ENCODE measurements at places on chromosomes 1 and 21. TPM values are rescaled to one million over a fixed set of nuclear protein-coding genes. Genes with fewer than 3 reads are reported as not detected.
A peak's percentile ranks its signal among the peaks of the same experiment; 100 is the strongest.

The KRTAP13-2 gene
- total RNA-seq, result not detected

DNA sequence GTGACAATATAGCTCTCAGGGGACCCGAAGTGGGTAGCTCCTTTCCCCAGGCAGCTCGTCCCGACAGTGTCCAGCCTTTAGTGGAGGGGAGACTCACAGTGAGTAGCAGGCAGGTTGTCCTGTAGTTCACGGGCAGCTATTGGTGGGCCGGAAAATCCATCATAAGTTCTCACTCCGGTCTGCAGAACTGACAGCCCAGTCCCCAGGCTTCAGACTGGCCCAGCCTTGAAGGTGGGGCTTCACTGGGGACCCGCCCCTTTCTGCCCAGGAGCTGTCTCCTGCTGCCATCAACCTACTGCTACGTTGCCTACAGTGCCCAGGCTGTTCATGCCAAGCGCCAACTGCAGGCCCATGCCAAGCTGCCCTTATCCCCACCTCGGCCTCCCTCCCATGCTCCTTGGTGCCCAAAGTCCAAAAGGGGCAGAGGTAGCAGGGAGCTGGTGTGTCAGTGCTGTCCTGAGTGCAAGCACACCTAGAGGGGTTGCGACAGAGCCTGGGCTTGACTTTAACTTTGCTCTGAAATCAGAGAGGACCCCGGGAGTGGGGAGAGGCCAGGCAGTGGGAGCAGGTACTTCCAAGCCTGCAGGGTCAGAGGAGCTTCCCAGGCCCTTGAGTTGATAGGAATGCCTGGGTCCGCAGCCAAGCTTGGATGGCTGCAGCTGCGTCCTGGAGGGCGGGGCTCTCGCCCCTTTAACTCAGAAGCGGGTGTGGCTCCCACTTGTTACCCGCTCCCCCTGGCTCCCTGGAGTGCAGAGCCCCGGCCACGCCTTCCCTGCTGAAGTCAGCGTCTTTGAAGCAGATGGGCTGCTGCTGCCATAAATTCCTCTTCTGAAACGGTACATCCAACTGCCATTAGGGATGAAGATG, 1144.3 kb upstream of the NCAM2 start:
- DNase-seq, result peak; percentile 16

- no peak for DNase-seq
Measured at GRCh38 chr1:58717979-58718378, 18.1 kb upstream of the MYSM1 start.

The HRNR gene
- not detected for total RNA-seq

GRCh38 chr1:58418283-58419228, 128.0 kb downstream of the OMA1 start:
- no peak for DNase-seq

The OR14A2 gene
- not detected for total RNA-seq

The S1PR1 gene
- total RNA-seq, result 2.4 TPM

The SLAMF1 gene
- not detected for total RNA-seq

The CCNL2 gene
- 147 TPM for total RNA-seq

GRCh38 chr1:32309960-32310359, 18.1 kb downstream of the HDAC1 start:
- no peak for DNase-seq

DNA sequence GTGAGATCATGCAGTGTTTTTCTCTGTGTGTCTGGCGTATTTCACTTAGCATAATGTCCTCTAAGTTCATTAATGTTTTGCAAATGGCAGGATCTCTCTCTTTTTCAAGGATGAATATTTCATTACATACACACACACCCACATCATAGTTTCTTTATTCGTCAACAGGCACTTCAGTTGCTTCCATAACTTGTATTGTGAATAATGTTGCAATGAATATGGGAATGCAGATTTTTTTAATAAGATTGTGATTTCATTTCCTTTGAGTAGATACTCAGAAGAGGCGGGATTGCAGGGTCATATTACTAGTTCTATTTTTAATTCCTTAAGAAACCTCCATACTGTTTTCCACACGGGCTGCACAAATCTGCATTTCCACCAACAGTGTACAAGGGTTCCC, 134.0 kb downstream of the CLEC20A start:
- no peak for DNase-seq

GRCh38 chr1:53275566-53275965, 37.2 kb upstream of the MAGOH start:
- no peak for DNase-seq

The ESRRG gene
- total RNA-seq, result 2.4 TPM

The GCSAML gene
- not detected for total RNA-seq

- DNase-seq, result no peak
Measured at GRCh38 chr1:176801514-176802020, 338.6 kb downstream of the PAPPA2 start.

GRCh38 chr21:27582948-27583430, 616.1 kb upstream of the ADAMTS5 start:
- no peak for DNase-seq

The SH2D1B gene
- not detected for total RNA-seq

The TMOD4 gene
- not detected for total RNA-seq

- no peak for DNase-seq
Measured at GRCh38 chr1:111622166-111622565, 2.6 kb downstream of the RAP1A start.

GRCh38 chr1:99469550-99469971, 176.4 kb upstream of the PALMD start:
- DNase-seq, result no peak

The TMEM240 gene
- total RNA-seq, result 13.6 TPM

DNA sequence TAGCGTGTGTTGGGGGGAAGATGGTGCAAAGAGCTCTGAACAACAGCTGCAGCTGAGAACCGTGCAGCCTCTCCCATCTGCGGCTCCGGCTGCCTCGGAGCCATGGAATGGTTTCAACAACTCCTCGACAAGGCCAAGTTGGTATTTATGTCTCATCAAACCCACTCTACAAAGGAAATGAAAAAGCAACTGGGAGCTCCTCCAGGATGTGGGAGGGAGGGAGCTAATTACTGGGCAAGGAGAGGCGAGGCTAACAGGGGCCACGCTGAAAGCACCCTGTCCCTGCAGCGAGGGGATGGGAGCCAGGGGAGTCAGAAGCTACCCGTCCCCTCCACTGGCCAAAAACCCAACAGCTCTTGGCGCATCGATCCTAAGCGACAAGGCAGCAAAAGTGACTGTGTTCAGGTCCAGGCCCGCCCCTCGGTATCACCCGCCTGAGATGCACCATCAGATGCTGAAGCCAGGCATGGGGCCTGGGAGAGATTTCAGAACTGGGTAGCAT, 63.1 kb downstream of the ACOT7 start:
- no peak for DNase-seq

The CDC42 gene
- total RNA-seq, result 499 TPM

DNA sequence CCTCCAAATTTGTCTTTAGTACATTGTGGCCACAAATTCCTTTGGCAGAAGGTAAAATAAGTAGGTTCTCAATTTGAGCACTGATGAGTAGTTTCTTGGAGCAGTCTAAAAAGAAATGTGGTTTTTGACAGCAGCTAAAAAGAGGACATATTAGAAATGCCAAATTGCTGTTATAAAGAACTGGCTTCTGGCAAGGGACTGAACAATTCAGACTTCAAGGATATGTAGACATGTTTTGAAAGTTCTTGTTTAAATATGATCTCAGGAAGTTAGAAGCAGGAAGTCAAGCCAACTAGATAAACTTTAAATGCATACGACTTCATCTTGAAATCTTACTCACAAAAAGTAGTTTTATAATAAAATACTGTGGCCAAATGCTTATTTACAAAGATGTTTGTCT, 18.8 kb downstream of the C1orf52 start:
- no peak for DNase-seq

DNA sequence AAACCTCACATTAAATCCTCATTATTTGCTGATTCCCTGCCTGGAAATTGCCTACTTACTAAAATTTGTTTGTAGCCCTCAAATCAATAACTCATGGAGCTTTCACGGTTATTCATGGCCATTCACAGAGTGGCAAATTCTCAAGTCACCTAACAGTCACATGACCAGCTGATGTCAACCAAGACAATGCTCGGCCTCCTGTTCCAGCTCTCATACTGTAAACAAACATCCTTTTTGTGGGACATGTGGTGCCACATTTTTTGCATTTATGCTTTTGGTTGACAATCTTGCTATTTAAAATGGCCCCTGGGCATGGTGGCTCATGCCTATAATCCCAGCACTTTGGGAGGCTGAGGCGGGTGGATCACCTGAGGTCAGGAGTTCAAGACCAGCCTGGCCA, 271.5 kb upstream of the GREM2 start:
- no peak for DNase-seq

GRCh38 chr1:10179406-10180091, 30.8 kb upstream of the KIF1B start:
- no peak for DNase-seq

- DNase-seq, result no peak
Measured at GRCh38 chr1:31758823-31759222, 5.3 kb downstream of the ADGRB2 start.

DNA sequence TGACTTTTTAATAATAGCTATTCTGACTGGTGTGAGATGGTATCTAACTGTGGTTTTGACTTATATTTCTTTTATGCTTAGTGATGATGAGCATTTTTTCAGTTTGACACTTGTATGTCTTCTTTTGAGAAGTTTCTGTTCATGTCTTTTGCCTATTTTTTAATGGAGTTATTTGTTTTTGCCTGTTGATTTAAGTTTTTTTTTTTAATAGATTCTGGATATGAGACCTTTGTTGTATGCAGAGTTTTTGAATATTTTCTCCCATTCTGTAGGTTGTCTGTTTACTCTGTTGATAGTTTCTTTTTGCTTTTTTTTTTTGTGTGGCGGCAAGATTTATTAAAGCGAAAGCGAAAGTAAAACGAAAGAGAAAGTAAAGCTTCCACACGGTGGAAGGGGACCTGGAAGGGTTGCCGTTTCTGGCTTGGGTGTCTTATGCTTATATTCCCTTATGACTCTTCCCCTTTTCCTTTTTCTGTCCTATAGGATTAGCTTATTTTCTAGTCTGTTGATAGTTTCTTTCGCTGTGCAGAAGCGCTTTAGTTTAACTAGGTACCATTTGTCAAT, 67.6 kb downstream of the TBX19 start:
- no peak for DNase-seq

DNA sequence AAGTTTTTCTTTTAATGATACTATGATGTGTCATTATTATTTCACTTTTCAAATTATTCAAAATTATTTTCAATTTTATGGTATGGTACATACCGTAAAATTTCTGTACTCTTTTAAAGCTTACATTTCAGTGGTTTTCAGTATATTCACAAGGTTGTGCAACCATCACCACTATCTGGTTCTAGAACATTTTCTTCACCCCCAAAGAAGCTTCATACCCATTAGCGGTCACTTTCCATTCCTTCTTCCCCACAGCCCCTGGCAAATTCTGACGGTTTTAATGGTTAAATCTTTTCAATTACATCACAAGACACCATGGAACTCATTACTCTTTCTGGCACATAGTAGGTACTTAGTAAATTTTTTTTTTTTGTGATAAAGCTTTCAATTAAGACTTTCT, 22.8 kb upstream of the ATP5PO start:
- no peak for DNase-seq

- DNase-seq, result no peak
Measured at GRCh38 chr1:76659171-76659940, 207.9 kb upstream of the ST6GALNAC5 start.

DNA sequence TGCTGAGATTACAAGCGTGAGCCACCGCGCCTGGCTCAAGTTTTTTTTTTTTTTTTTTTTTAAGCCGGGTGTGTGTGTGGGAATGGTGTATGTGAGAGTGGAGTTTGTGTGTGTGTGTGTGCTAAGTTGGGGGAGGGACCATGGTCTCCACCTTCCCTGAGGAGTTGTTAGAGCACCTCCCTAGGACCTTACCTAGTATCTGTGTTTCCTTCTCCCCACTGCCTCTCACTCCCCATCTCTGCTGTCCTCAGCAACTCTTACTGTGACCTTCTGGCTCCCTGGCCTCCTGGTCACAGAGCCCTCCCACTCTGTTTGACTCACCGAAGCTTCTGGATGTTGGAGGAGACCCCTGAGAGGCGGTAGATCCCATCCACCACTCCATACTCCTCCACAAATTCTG, 10.4 kb downstream of the ARHGAP30 start:
- DNase-seq, result no peak

DNA sequence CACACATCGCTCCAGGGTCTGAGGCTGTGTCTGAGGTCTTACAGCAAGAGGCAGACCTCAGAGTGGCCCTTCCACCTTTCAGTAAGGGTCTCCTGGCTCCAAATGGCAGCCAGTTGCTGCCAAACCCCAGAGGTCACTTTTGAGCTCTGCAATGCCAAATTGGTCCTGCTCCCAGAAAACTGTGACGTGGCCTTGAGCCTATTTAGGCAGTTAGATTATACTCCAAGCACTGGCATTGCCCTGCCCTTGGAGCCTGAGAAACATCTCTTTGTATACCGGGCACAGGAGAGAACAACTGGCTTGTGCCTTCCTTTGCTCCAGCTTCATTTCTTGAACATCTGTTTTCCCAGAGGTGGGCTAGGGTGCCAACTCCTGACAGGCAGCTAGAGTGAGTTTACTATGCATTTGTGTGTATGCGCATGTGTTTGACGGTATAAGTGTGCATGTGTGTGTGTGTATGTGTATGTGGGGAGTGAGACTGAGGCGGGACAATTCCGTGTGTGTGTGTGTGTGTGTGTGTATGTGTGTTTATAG, 134.5 kb downstream of the IER5 start:
- DNase-seq, result no peak

DNA sequence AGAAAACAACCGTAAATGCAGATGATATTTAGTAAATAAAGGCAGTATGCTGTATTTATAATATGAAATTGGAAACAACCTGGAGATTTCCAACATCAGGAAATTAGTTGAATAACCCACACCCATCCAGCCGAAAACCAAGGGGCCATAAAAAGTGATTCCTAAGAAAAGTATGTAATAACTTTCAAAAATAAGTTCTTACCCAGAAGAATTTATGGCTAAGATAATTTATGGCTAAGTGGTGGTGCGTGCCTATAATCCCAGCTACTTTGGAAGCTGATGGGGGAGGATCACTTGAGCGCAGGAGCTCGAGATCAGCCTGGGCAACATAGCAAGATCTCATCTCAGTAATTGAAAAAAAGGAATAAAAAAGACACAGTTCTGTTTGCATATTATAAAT, 43.2 kb downstream of the TMCO4 start:
- no peak for DNase-seq

DNA sequence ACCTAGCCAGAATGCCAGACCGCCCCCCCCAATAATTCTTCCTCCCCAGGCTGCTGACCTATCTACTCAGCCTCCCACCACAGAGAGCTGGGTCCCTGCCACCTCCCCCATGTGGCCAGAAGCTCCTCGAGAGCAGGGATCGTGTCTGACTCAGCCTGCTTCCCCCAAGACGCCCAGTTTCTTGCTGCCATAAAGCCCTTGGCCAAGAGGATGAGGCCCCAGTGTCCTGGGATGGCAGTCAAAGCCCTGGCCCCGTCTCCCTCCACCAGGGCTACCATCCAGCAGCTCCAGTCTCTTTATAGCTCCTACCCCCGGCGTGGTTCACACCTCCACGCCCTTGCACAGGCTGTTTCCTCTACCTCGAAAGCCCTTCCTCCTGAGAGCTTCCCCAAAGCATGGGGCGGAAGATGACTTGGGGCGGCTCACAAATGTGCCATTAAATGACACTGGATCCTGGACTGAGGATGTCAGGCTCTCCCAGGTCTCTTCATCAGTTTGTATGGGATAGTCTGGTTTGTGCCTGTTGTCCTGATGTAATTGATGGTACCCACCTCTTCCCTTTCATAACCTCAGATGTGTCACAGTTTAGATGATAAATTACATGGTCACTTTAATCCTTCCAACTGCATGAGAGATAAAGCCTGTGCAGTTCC, 13.2 kb downstream of the ADGRB2 start:
- no peak for DNase-seq

The CFAP107 gene
- total RNA-seq, result not detected

- no peak for DNase-seq
Measured at GRCh38 chr1:75152092-75152491, 17.9 kb downstream of the LHX8 start.

The GBP5 gene
- total RNA-seq, result not detected

- DNase-seq, result no peak
Measured at GRCh38 chr1:204045430-204045829, 27.5 kb upstream of the SOX13 start.

The RER1 gene
- total RNA-seq, result 133 TPM

All from H7 (cell line).